Stimulated activated CD8-positive, alpha-beta memory T cell treated with anti-CD3 and anti-CD28 coated beads, Interleukin-4, amount 100 ng/mL, for 1 hour (primary cell): ENCODE measurements at places on chromosomes 7 and 10.

DNA sequence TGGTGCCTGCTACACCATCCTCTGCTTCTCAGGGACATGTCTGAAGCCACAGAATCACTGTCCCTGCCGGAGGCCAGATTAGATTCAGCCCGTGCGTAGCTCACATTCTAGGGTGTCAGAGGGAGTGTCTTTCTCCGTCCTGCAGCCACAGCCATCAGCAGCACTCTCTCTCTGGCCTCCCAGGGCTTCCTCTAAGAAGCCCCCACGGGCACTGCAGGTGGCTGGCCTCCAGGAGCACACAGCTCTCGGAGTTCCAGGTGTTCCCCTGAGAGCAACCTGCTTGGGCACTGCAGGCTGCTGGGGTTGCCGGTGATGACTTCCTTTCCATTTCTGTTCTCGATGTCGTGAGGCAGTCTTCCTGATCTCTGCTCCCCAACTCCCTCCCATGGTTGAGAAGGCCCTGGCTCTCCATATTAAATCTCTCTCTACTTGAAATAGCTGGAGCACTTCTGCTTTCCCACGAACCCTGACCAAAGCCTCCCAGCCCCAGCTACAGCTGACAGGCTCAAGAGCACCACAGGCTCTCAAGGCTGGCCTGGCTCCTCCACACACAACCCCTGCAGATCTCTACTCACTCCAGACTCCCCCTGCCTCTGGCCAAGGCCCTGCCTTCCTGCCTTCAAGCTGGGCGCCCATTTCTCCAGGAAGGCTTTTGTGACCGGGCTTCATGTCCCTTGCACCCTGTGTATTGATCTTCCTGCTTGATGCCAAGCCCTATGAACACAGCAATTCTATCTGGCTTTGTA, 49.0 kb upstream of the TMEM72 start:
- no peak for DNase-seq

DNA sequence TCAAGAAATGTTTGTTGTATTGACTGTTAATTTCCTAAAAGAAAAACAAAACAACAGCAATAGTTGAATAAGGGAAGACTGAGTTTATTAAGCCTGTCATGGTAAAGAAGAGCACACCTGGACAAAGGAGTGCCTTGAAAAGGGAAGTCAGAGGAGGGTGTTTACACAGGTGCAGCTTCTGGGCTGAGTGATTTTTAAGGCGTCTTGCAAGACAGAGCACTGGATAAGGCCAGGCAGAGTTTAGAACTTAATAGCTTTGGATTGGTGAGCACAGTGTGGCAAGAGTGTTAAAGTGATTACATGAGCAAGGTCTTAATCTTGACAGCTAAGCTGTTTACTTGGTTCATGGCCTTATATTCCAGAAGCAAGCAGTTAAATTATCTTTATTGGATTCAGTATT, 423.2 kb downstream of the CNTNAP2 start:
- DNase-seq, result no peak

- DNase-seq, result no peak
Measured at GRCh38 chr7:51349820-51350545, 33.4 kb upstream of the COBL start.

DNA sequence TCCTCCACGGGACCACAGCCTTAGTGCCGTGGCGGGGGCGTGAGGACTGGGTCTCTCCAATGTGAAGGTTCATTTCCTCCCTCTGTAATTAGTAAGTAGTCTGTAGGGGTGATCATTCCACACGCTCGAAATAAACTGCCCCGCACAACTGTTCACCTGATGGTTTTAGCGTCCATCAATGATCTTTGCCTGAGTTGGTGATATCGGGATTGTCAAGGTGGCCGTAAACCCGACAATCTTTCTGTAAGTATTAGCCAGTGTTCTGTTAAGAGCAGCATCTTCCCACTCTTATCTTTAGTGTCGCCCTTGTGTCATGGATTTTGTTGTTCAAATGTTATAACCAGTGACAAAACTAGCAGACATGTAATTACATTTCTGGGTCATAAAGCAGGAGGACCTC, 17.7 kb downstream of the AGAP3 start:
- DNase-seq, result no peak

- no peak for DNase-seq
Measured at GRCh38 chr7:24572016-24572392, 1.2 kb upstream of the PALS2 start.

GRCh38 chr10:127117125-127117524, 79.3 kb downstream of the INSYN2A start:
- no peak for DNase-seq

DNA sequence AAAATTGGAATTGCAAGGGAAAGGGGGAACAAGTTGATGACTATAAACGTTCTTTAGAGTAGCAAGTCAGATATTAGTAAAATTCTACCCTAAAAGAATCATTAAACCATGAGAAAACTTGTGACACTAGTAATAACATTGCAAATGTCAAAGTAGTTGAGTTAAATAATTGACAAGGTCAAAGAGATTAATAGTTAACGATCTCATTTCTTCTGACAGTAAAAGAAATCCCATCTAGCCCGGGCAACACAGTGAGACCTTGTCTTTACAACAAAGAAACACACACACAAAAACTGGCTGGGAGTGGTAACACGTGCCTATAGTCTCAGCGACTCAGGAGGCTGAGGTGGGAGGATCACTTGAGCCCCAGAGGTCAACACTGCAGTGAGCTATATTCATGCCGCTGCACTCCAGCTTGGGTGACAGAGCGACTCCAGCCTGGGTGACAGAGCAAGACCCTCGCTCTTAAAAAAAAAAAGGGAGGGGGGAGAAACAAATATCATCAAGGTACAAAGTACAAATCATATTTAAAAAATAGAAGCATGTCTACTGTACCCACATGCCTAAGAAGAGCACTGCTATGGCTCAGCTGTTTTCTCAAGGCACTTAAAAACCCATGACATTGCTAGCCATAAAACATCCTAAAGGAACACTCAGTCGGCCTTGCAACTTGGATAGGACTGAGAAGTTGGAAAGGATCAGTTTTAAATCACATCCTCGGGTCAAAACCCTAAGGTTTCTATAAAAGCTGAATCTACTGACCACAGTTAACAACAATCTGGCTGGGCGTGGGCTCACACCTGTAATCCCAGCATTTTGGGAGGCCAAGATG, 401.1 kb downstream of the PARD3 start:
- no peak for DNase-seq

GRCh38 chr10:19302117-19302516, 253.5 kb downstream of the MALRD1 start:
- DNase-seq, result no peak

DNA sequence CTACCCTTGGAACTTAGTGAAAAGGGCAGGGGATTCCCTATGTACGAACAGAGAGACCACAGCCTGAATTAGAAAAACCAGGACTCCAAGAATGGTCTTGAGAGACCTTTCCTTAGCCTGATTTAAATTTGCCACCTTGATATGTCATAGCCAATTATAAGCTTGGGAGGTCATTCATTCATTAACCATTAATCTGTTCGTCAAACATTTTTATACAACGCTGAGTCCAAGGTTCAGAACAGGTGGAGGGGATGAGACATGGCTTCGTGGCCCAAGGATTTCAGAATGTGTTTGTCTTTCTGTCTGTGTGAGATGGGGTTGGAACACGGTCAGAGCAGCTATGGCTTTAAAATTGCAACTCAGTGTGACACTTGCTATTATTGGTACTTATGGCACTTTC, 158.0 kb downstream of the PAXIP1 start:
- DNase-seq, result no peak

DNA sequence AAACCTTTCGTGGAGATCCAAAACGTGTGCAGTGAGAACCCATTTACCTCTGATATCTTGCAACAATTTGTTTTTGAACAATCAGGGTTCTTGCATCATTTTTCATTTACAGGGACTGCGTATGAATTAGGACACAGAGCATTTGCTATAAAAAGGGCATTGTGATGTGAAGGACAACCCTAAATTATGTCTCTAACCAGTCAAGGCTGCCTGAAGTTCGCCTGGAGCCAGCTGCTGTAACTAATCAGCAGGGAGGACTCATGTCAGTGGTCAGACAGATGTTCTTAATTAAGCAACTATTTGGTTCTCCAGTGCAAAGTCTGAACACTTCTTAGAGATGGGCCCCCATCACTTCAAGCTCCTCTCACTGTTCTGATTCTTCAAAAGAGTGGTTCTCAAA, 674.8 kb downstream of the KCNMA1 start:
- DNase-seq, result no peak

DNA sequence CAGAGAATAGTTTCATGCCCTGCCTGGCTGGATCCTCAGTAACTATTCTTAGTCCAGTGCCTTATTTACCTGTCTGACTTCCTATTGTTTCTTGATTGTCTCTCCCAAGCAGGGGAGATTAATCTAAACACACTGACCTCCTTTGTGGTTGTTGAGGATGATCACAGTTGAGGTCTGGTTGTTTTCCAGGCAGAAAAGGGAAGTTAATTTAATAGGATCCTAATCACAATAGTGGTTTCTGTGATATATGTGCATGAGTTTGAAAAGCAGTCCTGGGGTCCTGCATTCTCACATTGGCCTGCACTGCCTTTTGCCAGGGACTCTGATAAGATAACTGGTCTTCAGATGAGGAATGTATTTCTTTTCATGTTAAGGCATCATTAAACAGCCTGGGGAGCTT, 130.1 kb downstream of the SND1 start:
- no peak for DNase-seq

GRCh38 chr10:21260066-21260465, 265.4 kb downstream of the SKIDA1 start:
- no peak for DNase-seq

DNA sequence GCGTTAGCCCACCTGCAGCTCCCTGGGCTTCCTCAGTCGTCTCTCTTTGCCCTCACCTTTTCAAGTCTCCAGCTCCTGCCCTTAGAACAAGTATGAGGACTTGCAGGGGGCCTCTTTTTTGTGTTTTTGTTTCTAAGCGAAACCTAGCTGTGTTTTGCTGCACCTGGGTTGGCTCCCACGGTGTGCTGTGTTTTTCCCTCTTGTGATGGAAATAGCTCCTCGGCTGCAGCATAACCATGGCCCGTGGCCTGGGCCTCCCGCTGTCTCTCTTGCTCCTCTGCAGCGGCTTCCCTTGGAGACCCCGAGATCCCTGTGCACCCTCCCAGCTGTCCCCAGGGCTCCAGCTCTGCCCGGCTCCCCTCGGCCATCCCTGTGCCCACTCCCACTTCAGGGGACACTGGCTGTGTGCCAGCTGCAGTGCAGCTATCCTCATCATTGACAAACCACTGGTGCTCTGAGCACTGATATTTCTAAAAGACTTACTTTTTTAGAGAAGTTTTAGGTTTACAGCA, 75.6 kb upstream of the TCERG1L start:
- no peak for DNase-seq

GRCh38 chr7:81590131-81590530, 179.7 kb downstream of the HGF start:
- DNase-seq, result no peak

GRCh38 chr7:98571986-98572385, 45.1 kb upstream of the NPTX2 start:
- DNase-seq, result no peak

DNA sequence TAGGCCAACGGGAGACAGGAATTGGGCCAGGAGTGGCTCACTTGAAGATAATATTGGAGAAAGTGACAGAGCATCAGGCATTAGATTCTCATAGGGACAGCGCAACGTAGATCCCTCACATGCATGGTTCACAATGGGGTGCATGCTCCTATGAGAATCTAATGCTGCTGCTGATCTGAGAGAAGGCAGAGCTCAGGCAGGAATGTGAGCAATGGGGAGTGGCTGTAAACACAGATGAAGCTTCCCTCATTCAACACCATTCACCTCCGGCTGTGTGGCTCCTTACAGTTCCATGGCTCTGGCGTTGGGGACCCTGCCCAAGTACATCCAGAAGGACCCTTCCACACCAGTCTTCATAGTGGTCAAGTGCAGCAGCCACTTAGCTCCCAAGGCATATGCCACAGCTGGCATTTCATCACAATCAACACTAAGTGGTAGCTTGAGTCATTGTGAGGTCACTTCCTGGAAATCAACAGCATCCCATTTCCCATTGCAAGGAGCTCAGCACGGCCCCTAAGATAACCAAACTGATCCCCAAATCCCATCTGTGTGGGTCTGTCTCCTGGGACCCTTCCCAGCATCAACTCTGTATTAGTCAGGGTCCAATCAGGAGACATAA, 174.5 kb downstream of the TPST1 start:
- no peak for DNase-seq

DNA sequence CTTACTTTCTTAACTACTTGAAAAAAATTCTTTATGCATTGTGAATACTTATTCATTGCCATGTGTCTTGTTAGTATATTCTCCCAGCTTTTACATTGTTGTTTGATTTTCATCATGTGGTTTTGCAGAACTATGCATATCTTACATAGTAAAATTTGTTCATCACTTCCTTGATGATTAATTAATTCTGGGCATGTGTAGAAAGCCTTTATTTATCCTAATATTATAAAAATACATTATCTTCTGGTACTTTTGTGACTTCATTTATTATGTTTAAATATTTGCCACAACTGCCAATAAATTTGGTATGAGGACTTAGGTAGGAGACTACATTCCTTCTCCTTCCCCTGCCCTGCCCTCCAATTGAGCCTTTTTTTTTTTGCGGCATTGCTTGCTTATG, 166.0 kb upstream of the ZNF32 start:
- DNase-seq, result no peak

DNA sequence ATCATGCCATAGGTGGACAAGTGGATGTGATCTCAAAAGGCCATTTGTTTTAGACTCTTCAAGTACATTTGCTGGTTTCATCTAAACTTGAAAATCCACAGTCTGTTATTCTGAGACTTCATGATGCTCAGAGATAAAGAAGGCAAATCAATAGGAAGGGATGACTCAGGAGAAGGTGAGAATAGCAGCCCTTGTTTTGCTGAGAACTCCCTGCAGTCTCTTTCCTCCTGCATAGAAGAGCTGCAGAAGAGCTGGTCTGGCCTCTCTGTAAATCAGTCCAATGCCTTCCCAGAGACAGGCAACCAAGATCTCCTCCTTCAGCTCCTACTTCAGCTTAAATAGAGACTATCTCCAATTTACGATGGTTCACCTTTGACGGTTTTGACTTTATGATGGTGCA, 4.0 kb upstream of the BAIAP2L1 start:
- DNase-seq, result no peak

- no peak for DNase-seq
Measured at GRCh38 chr7:28395831-28396230, 16.5 kb upstream of the CREB5 start.

GRCh38 chr7:57482-58255, 134.7 kb upstream of the FAM20C start:
- no peak for DNase-seq

GRCh38 chr10:117248750-117249465, 8.0 kb downstream of the SLC18A2 start:
- no peak for DNase-seq

- DNase-seq, result no peak
Measured at GRCh38 chr7:133060004-133060403, 21.9 kb downstream of the CHCHD3 start.

GRCh38 chr10:1019362-1019761, 6.3 kb downstream of the IDI2 start:
- no peak for DNase-seq
